ENCODE measurements at places on chromosomes 3 and 15. TPM values are rescaled to one million over a fixed set of nuclear protein-coding genes. Genes with fewer than 3 reads are reported as not detected.
A peak's percentile ranks its signal among the peaks of the same experiment; 100 is the strongest.

- DNase-seq = no peak
Measured at GRCh38 chr3:50319894-50320625, 2.5 kb downstream of the HYAL2 start.

DNA sequence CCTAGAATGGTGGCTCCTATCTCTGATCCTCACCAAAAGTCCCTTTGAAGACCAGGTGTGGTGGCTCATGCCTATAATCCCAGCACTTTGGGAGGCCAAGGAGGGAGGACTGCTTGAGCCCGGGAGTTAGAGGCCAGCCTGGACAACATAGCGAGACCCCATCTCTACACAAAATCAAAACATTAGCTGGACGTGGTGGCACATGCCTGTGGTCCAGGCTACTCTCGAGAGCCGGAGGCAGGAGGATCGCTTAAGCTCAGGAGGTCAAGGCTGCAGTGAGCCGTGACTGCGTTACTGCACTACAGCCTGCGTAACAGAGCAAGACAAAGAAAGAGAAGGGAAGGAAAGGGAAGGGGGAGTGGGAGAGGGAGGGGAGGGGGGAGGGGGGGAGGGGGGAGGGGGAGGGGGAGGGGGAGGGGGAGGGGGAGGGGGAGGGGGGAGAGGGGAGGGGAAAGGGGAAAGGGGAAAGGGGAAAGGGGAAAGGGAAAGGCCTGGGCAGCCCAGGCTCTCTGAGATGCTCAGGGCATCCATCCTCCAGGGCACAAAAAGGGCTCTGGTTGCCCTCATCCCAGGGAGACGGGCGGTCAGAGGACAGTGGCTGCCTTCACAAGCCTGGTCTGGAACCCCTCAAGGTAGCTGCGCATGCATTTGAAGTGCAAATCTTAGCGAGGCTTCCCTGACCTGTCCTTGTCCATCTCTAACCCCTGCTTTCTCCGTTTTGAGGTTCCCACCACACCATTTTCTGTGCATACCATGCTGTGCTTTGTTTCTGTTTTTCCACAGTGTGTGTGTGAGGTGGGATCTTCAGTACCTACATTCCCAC lies 76.1 kb downstream of the LDHAL6B start:
- DNase-seq = no peak

GRCh38 chr15:92499731-92500530 lies 106.2 kb downstream of the ST8SIA2 start:
- DNase-seq = no peak

- DNase-seq = no peak
Measured at GRCh38 chr3:52317208-52318000, 1.3 kb downstream of the DNAH1 start.

DNA sequence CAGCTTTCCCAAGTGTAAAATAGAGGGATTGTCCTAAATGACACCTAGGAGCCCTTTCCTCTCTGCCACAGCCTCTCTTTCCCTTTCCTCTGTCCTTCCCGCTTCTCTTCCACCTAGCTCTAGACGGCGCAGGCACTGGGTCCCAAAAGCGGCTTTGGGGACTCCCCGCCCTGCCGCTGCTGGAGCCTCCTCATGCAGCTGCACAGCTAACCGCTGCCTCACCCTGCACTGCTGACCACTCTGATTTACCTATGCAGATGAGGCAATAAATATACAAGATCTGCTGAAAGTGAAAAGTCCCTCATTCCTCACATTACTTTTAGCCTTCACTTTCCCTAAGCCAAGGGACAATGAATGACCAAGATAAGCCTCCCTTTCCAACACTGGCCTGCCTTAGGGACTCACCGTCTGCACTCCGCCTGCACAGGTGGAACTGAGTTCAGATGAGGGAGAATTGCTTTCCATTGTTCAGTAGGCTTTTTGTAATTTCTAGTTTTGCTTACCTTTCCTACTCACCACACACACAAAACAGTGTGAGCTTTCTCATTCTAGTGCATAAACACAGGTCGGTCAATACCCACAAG lies 197.5 kb upstream of the BCL6 start:
- DNase-seq = no peak

GRCh38 chr3:137075020-137075419 lies 117.2 kb downstream of the IL20RB start:
- DNase-seq = no peak

GRCh38 chr3:157418104-157418503 lies 18.5 kb upstream of the PTX3 start:
- no peak for DNase-seq

GRCh38 chr15:91165850-91166249 lies 65.8 kb downstream of the SV2B start:
- DNase-seq = no peak

GRCh38 chr3:49025005-49025792 lies 3.3 kb downstream of the NDUFAF3 start:
- DNase-seq = no peak

DNA sequence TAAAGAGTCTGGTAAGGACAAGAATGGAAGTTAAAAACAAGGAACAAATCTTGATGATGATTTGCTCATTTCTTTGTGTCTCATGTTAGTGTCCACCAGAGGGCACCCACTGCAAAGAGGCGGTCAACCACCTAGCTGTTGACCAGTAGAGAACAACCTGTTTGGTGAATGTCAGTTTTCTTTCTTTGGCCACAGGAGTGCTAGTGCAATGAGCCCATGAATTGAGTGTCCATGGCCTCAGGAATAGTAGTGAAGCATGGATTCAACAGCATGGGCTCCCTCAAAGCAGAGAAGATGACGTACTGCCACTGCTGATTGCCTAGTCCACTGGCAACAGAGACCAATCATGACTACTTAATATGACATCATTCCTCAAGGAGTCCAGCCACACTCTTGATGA lies 10.7 kb upstream of the CNTN6 start:
- no peak for DNase-seq

- DNase-seq = no peak
Measured at GRCh38 chr15:69298697-69299441, at the start of gene PAQR5. PAQR5 (plus strand) TSS chr15:69298912; CDS start chr15:69360081, 61,169 bp downstream.

DNA sequence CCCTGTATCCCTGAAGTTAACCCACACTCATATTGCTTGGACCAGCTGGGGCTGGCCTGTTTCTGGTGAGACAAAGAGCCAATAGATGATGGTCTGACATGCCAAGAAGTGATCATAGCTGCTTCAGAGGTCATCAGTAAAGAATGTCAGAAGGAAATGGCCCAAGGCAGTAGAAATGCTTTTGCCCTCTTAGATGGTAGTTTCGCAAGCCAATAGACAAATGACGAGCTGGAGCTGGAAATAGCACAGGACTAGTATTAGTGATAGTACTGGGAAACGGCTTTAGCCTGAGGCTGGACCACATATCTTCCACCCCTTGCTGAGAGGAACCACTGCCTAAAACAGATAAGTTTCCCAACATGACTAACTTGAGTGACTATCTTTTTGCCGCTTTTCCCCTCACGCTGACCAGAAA lies 176.1 kb upstream of the THBS1 start:
- DNase-seq = no peak

DNA sequence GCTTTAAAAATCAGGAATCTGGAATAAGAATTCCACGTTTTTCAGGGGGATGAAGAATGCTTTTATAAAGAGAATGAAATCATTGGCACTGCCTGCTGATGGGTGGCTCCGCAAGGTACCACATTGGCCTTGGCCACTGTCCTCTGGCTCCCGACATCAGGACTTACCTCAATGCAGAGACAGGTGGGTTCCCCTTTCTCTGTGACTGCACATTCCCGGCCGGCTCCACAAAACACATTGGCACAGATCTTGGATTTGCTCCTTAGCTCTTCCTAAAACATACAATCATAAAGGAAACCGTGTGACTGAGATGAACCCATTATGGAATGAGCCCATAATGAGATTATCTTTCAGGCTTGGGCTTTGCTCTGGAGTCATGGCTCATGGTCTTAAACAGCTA lies 35.0 kb downstream of the FSTL1 start:
- DNase-seq = no peak

DNA sequence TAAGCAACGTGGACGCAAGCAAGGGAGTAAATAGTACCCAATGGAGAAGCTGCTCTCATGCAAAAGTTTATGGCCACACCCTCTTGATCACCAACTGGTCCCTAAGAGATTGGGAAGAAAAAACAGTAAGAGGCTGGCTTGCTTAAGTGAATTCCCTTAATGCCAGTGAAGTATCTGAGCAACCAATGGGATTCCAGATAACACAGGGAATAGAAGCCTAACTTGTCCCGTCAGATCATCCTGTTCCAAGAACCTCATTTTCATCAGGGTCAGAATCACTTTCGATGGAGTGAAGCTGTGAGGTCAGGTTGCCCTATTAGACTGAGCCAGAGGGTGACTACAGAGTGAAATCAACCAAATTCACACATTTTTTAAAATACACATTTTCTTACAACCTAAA lies 104.3 kb downstream of the CD47 start:
- no peak for DNase-seq

- no peak for DNase-seq
Measured at GRCh38 chr15:91919014-91919534, 65.6 kb downstream of the SLCO3A1 start.

GRCh38 chr3:37330466-37330865 lies 156.1 kb upstream of the LRRFIP2 start:
- DNase-seq = no peak

- no peak for DNase-seq
Measured at GRCh38 chr15:89088605-89089315, 504 bp downstream of the ABHD2 start.

GRCh38 chr3:139935016-139935865 lies at the start of gene CLSTN2:
CLSTN2 (plus strand) TSS chr3:139935185.
- peak; percentile 42 for DNase-seq

GRCh38 chr15:96366526-96366877 lies 36.0 kb downstream of the NR2F2 start:
- no peak for DNase-seq

DNA sequence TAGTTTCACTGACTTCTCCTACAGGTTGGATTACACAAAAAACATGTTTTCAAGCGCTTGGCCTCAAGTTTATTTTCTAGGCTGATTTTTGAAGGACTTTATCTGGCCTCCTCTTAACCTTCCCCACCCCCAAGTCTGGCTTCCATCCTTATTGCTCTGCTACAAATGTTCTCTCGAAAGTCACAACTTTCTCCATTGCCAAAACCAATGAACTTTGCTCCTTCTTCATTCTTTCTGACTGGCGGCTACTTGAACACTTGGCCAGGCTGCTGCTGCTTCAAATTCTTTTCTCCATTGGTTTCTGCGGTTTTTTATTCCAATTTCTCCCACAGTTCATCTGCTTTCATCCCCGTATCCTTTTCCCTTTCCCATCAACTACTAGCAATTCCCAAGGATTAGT lies 106.6 kb downstream of the TOP2B start:
- DNase-seq = no peak

DNA sequence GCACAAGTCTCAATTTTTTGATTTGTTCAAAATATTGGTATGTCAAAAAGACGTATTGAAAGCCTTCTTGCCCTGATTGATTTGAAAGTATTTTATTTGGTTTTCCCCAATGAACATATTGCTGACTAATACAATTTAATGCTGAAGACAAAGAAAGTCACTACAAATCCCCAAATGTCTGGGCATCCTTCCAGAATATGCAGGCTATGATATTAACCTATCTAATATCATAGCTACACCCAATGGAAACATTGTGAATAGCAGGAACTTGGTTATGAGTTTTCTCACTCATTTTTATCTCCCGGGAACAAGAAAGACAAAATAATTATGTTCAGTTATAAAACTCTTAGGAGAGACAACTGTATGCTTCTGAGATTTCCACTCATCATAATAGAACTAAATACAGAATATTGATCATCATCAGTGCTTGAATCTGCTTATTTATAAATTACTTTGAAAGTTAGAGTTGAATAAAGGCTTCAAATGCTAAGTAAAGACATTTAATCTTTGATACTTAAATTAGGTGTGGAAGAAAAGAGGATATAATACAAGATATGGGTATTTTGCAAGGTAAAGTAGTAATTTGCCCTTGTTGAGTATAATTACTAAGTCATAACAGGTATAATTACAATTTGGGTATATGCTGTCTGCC lies 483.9 kb downstream of the RBMS3 start:
- DNase-seq = peak; percentile 29

- no peak for DNase-seq
Measured at GRCh38 chr3:45554006-45554666, 40.4 kb upstream of the LIMD1 start.

DNA sequence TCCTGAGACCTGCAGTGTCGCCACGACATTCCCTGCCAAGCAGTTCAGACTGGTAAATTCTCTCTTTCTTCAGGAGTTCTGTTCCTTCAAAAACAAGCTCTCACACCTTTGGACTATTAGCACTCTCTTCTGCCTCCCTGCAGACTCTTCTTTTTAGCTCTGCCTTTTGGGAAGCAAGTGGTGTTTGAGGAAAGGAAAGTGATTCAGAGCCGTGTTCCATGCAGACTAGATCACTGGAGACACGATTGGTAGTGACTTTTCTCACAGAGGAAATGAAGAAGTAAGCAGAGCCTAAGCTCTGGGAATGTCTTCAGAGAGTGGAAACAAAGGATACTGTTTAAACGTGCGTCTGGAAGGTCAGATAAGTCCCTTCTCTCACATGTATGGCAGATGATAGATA lies 270.6 kb upstream of the TPRG1 start:
- DNase-seq = no peak

GRCh38 chr3:62049033-62049432 lies 324.3 kb downstream of the FEZF2 start:
- DNase-seq = no peak

- DNase-seq = no peak
Measured at GRCh38 chr3:125589547-125590122, 5.7 kb downstream of the OSBPL11 start.

DNA sequence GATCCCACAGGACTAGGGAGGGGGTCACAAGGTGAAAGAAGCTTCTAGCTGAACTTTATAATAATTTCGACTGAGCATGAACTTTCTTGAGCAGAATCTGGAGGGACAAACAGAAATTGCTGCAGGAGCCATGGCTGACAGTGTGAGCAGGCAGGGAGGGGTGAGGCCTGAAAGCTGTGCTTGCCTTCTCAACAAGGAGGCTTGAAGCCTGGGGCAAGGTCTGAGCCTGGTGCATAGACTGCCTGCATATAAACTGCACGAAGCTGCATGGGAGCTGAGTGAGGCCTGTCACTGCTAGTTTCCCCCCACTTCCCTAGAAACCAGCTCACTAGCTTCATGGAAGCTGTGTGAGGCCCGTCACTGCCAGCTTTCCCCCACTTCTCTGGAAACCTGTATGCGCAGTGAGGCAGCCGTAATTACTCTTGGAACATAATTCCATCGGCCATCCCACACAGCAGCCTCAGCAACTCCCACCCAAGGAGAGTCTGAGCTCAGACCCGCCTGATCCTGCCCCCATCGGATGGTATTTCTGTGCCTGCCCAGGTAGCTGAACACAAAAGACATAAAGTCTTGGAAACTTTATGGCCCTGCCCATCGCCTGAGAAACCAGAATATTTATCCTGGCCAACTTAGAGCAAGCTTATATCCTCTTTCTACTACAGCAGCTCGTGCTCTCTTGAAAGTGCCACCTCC lies 136.5 kb downstream of the PLCH1 start:
- no peak for DNase-seq

GRCh38 chr3:105907777-105908176 lies 39.0 kb upstream of the CBLB start:
- DNase-seq = no peak

CD47 gene
- 46.3 TPM for polyA plus RNA-seq

ZNF620 gene
- 10.4 TPM for polyA plus RNA-seq

PROS1 gene
- 41.7 TPM for polyA plus RNA-seq

COL6A5 gene
- polyA plus RNA-seq = 0.06 TPM

PIK3CB gene
- polyA plus RNA-seq = 32.2 TPM

TF gene
- polyA plus RNA-seq = 9.1 TPM

ZPLD1 gene
- polyA plus RNA-seq = 0.78 TPM

LCTL gene
- 0.22 TPM for polyA plus RNA-seq

ILDR1 gene
- 6.9 TPM for polyA plus RNA-seq

PRRT3 gene
- polyA plus RNA-seq = 4.8 TPM

CD200 gene
- polyA plus RNA-seq = 41.6 TPM

CFAP161 gene
- polyA plus RNA-seq = 0.30 TPM

SLC12A6 gene
- polyA plus RNA-seq = 25.1 TPM

NTRK3 gene
- polyA plus RNA-seq = 19.2 TPM
